ENCODE measurements at places on chromosomes 6 and 20.

- no peak for DNase-seq
These were observed 78.9 kb upstream of the ISM1 start for GRCh38 chr20:13142143-13142542.

DNA sequence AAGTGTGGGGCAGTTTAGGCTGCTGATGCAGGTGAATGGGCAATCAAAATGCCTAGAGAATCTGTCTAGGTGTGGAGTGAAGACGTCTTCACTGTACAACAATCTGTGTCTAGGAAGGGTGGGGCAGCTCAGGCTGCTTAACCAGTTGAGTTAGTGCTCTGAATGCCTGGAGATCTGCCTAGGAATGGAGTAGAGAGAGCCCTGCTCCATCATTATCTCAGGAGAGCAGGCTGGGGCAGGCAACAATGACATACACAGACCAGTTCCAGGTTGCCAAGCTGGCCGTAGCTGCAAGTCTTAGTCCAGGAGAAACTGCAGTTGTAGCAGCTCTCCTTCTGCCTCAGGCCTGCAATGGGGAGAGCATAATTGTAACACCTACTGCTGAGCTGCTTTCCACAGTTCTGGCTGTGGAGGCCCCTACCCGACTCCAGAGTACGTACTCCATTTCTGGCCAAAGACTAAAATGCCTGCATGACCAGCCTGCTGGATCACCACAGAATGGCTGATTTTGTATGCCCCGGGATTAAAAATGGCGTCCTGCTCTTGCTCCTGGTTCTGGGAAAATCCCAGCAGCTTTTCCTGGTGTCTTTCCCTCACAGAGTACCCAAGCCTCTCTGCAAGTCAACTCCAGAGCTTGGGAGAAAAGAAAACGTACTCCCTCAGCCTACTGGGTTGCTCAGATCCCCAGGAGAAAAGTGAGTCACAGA is 545.4 kb downstream of the ADGRB3 start:
- DNase-seq, result no peak

DNA sequence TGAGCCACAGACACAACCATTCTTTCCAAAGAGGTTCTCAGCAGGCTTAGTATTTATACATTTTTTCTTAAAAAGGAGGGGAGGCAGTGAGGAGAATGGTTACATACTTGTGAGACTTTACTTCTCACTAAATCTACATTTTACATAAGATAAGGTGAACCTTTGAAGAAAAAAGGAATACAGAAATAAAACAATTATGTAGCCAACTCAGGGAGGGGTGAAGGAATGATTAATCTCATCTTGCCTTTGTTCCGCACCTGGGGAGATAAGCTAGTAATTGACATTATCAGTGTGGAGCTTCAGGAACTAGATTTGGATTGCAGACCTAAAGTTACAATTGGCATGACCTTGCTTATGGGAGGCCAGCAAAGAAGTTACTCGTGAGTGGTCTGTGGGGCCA is 221.8 kb upstream of the GGTLC1 start:
- DNase-seq, result no peak

- DNase-seq, result no peak
These were observed 26.8 kb upstream of the DSN1 start for GRCh38 chr20:36800410-36800809.

- DNase-seq, result no peak
These were observed 2.1 kb downstream of the GOPC start for GRCh38 chr6:117600008-117600743.

Data from activated CD4-positive, CD25-positive, alpha-beta regulatory T cell treated with anti-CD3 and anti-CD28 coated beads, Interleukin-2, amount 50 U/mL, for 72 hours (primary cell).